Cerebellar nuclear complex (tissue), 1 donor: ENCODE measurements at places on chromosomes 4 and X.

DNA sequence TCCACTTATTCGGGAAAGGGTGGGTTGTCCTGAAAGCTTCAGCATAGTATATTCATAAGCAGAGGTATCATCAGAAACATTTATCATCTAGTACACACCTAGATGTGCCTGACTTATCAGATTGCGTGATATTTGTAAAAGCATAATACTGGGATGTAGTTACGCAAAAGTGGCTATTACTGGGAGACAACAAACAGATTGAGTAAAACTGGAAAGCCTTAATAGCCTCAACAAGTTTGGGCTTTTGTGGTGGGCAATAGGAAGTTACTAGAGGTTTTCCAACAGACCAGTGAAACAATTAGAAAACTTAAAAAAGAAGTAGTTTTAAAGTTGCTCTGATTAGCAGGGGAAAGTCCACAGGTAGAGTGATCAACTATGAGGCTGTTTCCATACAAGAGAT lies 39.8 kb downstream of the GPRIN3 start:
- DNase-seq, result no peak

- DNase-seq, result no peak
These were observed 708.9 kb downstream of the ADGRL3 start for GRCh38 chr4:61909031-61909430.

GRCh38 chr4:112318239-112319142 lies 21.3 kb downstream of the ALPK1 start:
- no peak for DNase-seq

- DNase-seq, result no peak
These were observed 23.7 kb downstream of the ELF4 start for GRCh38 chrX:130086447-130087206.

- no peak for DNase-seq
These were observed at the start of gene GLRA3 for GRCh38 chr4:174828845-174829701. Gene GLRA3 (minus strand): TSS chr4:174829247. CDS start chr4:174828811, 436 bp downstream.

DNA sequence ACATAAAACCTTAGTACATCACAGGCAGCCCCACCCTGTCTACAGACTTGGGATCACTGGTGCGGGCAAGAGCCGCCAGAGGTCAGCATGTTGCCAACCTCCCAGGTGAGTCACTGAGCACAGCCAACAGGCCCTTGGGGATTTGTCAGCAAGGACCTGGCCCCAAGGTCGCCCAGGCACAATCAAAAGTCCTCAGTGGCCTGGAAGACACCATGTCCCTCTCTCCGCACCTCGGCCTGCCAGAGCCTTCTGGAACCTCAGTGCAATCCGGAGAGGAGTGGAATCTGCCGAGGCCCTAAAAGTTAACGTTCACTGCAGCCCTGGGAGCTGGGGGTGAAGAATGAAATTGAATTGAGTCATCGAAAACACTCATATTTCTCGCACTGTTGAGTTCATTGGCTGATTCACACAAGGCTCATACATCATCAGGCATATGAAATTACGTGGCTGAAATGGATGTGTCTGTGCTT lies 74.3 kb downstream of the WFS1 start:
- DNase-seq, result no peak

DNA sequence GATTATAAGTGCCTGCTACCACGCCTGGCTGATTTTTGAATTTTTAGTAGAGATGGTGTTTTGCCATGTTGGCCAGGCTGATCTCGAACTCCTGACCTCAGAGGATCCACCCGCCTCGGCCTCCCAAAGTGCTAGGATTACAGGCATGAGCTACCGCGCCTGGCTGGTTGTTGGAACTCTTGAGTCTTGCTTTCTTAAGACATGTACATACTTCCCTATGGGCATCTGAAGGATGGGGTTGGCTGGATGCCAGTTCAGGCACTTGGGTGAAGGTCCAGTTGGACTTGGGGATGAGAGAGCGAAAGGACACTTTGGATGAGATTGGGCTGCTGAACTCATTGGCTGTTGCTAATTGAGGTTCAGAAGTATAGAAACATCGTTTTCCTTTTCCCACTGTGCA lies 40.5 kb downstream of the ATG4A start:
- no peak for DNase-seq

DNA sequence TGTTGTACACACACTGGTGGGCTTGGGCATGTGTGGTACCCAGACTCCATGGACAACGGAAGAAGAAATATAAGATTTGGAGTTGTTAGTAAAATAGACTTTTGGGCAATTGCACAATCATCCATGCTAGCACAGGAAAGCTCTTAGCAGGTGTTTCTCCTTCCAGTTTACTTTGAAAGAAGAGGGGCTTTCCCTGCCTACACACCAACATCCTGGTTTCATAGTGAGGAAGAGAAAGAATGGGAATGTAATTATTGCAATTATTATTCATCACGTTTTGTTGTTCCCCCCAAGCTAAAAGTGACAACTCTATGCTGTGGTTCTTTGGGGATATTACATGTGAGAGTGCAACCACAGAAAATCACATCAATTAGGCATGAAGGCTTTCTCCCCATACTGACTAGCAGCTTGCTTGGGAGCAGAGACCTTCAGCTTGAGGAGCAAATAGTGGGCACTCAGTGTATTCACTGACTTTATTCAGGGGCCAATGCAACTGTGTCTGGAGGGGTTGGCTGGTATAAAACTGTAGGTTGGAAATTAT lies 57.2 kb upstream of the PUDP start:
- no peak for DNase-seq
